ENCODE measurements at places on chromosomes 3 and 15.

GRCh38 chr15:57172925-57173324 lies 203.4 kb upstream of the CGNL1 start:
- H3K36me3 ChIP-seq, result peaks cover 2% of the 10 kb centered on the region
- H3K4me1 ChIP-seq, result no peaks in the 10 kb centered on the region
- no peaks in the 10 kb centered on the region for H3K27me3 ChIP-seq
- no peak overlapping the region for H3K27ac ChIP-seq
- no peak for DNase-seq

- H3K36me3 ChIP-seq, result peaks cover 49% of the 10 kb centered on the region
- no peaks in the 10 kb centered on the region for H3K27me3 ChIP-seq
- no peak overlapping the region for H3K4me3 ChIP-seq
Measured at GRCh38 chr3:53235545-53235944, 20.3 kb downstream of the TKT start.

DNA sequence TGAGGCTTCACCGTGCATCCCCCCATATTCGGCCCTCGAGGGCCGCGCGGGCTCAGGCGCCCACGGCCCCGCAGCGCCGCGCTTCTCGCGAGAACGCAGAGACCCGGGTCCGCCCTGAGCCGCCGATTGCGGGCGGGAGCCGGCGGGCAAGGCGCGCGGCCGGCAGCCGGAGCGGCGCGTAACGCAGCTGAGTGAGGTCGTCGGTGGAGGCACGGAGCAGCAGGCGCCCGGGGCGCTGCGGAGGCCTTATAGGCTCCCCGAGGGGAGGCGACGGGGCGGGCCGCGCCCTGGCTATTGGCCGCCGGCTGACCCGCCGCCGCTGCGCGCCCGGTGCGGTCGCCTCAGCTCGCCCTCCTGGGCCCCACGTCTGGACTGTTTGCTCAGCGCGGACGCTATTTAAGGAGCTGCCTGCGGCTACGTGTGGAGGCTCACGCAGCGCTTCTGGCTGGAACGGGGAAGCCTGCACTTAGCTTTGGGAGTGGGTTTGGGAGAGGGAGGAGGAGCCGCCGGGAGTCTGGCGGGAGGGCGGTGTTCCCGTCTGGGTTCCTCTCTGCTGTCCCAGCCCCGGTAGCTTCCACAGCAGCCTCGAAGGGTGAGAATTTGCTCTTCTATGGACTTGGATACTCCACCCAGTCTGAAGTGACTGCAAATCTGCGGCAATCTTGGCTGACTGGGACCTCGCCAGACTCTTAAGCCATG lies at the start of gene PLOD2:
Gene PLOD2, minus strand, starts transcription at position 221 of the 699 bp plus-strand sequence. Its CDS starts 195 bp downstream, at position 26.
- peak; percentile 95 for DNase-seq
- peak within 1 kb of the TSS; percentile 79 for H3K4me3 ChIP-seq
- peak within 1 kb of the TSS; percentile 91 for H3K27ac ChIP-seq
- no peaks in the 10 kb centered on the region for H3K27me3 ChIP-seq
- peaks cover 49% of the 10 kb centered on the region for H3K4me1 ChIP-seq
- H3K36me3 ChIP-seq, result no peaks in the 10 kb centered on the region

DNA sequence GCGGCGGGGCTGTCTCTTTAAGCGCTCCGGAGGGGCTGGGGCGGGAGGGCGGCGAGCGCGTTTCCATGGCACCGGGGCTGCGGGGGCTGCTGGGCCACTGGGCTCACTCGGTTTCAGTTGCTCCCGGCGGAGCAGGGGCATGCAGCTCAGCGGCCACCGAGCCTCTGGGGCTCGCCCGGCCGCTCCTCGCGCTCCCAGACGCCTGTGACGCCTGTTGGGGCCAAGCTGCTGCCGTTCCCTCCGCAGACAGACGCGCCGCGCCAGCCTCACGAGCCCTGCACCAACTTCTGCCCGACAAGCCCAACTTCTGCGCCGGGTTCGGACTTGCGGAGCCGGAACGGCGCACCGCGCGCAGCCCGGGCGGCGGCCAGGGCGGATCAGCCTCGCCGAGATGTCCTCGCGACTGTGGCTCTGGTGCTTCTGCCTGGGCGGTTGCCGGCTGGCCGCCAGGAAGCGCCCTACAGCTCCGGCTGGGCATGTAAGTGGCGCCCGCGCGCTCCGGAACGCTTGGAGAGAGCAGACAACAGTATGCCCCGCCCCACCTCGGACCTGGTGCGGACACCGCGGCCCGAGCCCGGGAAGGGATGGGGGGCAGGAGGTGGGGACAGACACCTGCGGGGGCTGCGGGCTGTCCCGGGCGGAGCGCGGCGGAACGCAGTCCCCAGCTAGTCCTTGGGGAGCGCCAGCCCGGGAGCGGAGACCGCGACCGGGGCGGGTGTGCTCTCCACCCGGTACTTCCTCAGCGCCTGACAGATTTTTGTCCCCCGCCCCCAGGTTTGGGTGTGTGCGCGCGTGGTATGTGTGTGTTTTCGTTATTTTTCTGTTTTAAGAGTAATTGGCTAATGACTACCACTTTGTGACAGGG lies 154.1 kb upstream of the GOLIM4 start:
- H3K36me3 ChIP-seq, result no peaks in the 10 kb centered on the region
- no peaks in the 10 kb centered on the region for H3K27me3 ChIP-seq
- peak; percentile 72 for DNase-seq
- H3K4me1 ChIP-seq, result peaks cover 17% of the 10 kb centered on the region
- H3K4me3 ChIP-seq, result peak overlapping the region; percentile 90

DNA sequence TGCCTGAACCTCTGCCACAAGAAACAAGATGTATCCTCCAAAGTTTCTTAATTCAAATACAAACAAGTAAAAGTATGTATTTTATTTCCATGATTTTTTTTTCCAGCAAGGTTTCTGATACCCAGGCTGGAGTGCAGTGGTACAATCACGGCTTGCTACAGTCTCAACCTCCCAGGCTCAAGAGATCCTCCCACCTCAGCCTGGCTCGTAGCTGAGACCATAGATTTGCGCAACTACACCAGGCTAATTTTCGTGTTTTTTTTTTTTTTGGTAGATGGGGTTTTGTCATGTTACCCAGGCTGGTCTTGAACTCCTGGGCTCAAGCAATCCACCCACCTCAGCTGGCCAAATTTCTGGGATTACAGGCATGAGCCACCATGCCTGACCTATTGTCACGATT lies 12.2 kb upstream of the VEPH1 start:
- H3K27ac ChIP-seq, result no peak overlapping the region
- H3K4me1 ChIP-seq, result no peaks in the 10 kb centered on the region
- H3K4me3 ChIP-seq, result no peak overlapping the region
- no peak for DNase-seq
- H3K27me3 ChIP-seq, result no peaks in the 10 kb centered on the region
- no peaks in the 10 kb centered on the region for H3K36me3 ChIP-seq

DNA sequence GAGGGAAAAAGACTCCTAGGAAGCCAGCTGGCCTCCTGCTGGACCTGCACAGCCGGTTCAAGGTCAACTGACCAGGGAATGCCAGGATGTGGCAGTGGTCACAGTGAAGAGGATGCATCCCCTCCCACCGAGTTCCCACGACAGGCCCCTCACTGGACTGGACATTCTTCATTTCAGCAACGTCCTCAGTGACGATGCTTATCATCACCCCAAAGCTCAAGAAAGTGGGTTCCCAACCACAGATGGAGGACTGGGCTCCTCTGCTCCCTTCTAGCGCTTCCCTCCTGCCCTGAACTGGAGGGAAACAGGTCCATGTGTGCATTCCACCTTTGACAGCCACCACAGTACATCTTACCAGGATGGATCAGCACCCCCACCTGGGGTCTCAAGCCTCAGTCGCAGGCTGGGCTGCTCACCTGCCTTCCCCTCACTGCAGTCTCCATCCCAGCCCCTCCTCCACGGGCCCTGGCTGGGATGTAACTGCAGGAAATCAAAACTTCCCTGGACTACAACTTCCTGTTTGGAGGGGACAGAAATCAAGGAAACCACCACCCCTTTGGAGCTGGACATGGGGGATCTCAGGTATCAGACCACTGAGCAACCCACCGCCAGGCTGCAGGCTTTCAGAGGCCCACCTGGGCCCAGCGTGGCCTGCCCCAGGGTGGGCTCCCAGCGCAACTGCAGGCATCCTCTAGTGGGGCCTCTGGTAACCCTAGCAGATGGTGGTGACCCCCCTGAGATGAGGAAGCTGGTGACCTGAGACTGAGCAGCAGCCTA lies 7.3 kb downstream of the CALML4 start:
- peaks cover 21% of the 10 kb centered on the region for H3K4me1 ChIP-seq
- H3K27me3 ChIP-seq, result no peaks in the 10 kb centered on the region
- DNase-seq, result no peak
- H3K4me3 ChIP-seq, result no peak overlapping the region
- peaks cover 4% of the 10 kb centered on the region for H3K36me3 ChIP-seq

DNA sequence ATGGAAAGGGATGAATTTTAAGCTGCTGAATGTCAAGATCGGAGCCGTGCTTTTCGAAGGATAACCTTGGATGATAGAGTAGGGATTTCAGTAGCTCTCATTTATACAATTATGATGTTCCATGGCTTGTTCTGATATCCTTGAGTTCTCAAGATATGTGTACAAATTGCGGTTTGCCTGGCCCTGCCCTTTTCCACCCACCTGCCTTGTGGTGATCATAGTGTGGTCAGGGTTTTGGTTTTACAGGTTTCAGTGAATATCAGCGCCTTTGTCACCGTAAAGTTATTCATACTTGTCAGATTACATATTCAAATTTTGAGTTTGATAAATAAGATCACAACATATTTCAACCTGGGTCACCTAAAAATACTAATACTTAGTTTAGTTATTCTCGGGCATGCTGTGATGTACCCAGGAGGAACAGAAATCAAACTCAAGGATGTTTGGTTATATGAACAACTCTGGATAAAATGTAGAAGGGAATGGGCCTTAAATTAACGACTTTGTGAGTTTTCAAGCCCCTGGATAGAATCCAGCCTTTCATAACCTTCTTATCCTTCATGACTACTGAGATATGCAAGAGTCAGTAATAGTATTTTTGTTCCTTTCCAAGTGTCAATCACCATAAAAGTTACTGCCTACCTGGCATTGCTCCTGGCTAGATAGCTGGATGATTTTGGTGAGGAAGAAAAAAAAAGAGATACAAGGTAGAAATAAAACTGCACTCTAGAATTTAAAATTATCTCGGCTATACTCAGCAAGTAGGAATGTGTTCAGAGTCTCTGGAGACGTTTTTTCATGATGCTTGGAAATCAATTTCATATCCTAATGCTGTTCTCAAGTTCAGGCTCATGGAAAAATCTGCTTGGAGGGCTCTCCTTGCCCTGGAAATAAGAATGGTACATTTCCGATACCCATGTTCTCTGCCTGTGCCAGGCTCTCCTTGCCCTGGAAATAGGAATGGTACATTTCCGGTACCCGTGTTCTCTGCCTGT lies 209.2 kb upstream of the TPRG1 start:
- H3K36me3 ChIP-seq, result no peaks in the 10 kb centered on the region
- no peaks in the 10 kb centered on the region for H3K4me1 ChIP-seq
- no peaks in the 10 kb centered on the region for H3K27me3 ChIP-seq

GRCh38 chr3:100992231-100993012 lies 799 bp downstream of the ABI3BP start:
- no peak overlapping the region for H3K4me3 ChIP-seq
- DNase-seq, result no peak
- no peak overlapping the region for H3K27ac ChIP-seq
- no peaks in the 10 kb centered on the region for H3K36me3 ChIP-seq
- H3K27me3 ChIP-seq, result no peaks in the 10 kb centered on the region

- H3K4me1 ChIP-seq, result peaks cover 11% of the 10 kb centered on the region
- H3K4me3 ChIP-seq, result no peak overlapping the region
- H3K27ac ChIP-seq, result no peak overlapping the region
- no peaks in the 10 kb centered on the region for H3K36me3 ChIP-seq
- peak; percentile 22 for DNase-seq
- H3K27me3 ChIP-seq, result no peaks in the 10 kb centered on the region
Measured at GRCh38 chr3:142998439-142998838, 2.9 kb upstream of the U2SURP start.

- H3K27ac ChIP-seq, result no peak overlapping the region
- no peaks in the 10 kb centered on the region for H3K36me3 ChIP-seq
- no peaks in the 10 kb centered on the region for H3K27me3 ChIP-seq
- H3K4me3 ChIP-seq, result no peak overlapping the region
Measured at GRCh38 chr3:139119331-139120025, 74.8 kb upstream of the PRR23C start.

DNA sequence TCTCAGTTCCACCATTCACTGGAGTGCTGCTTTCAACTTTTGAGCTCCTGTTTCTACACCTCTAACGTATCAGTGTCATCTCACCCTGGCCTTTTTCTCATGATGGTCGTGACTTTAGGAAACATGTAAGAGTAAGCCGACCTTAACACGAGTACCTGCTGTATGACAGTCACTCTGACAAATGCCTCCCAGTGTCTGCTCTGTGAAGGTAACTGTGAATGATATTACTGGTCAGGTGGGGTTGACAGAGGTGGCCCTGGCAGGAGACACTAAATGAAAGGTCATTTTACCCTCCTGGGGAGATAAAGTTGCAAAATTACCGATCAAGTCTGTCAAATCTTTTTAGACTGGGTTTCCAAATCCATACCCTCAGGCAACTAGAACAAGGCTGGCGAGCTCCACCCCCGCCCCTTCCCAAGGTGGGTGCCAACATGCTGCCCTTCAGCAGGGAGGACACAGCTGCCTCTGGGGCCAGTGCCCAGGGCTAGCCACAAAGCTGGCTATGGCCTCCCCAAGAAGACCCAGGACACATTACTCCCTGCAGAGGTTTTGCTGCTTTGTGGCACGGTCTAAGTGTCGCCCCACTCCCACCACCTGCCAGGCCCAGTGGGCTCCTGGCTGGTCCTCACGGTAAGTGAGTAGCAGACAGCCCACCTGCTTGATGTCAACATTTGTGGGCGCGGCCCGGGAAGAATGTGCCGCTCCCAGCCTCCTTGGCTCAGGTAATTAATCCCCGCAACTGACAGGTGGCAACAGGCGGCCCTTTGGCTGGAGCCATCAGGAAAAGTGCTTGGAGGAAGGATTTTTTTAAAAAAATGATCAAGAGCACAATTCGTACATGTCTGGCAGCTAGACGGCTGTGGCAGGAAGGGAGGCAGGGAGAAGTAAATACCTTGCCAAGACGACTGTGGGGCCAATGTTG lies 211.8 kb downstream of the TP63 start:
- H3K27me3 ChIP-seq, result no peaks in the 10 kb centered on the region
- peaks cover 10% of the 10 kb centered on the region for H3K4me1 ChIP-seq
- H3K27ac ChIP-seq, result no peak overlapping the region
- no peak overlapping the region for H3K4me3 ChIP-seq
- no peak for DNase-seq
- no peaks in the 10 kb centered on the region for H3K36me3 ChIP-seq

- H3K27me3 ChIP-seq, result no peaks in the 10 kb centered on the region
- no peak overlapping the region for H3K4me3 ChIP-seq
- no peak for DNase-seq
- no peak overlapping the region for H3K27ac ChIP-seq
- H3K4me1 ChIP-seq, result no peaks in the 10 kb centered on the region
Measured at GRCh38 chr3:56413911-56414310, 54.4 kb downstream of the ERC2 start.
